Right forelimb (tissue), 1 donor: ENCODE measurements at places on chromosomes 5 and 9.
A peak's percentile ranks its signal among the peaks of the same experiment; 100 is the strongest.

DNA sequence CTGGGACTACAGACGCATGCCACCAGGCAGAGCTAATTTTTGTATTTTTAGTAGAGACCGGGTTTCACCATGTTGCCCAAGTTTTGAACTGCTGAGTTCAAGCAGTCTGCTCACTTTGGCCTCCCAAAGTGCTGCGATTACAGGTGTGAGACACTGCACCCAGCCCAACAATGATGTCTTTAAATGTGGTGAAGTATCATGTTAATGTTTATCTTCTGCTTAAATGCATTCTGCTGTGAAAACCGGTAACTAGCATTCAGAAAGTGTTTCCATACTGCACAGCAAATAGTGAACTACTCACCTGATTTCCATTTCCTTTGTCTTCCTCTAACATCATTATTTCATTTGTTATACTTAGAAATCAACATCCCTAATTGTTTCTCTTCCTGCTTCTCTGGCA is 264.0 kb upstream of the ITGA1 start:
- no peak for DNase-seq

DNA sequence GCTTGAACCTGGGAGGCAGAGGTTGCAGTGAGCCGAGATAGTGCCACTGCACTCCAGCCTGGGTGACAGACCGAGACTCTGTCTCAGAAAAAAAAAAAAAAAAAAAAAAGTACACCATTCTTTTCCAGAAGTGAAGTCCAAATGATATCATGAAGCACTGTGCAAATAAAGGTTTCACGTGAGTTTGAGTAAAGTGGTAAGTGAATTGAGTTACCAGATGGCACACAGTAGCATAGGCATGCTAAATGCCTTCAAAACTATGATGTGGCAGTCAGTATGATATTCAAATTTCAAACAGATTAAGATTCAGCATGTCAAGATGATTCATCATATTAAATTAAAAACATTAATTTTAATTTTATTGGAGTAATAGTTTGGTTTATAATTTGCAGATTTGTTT is 195.2 kb downstream of the TAF11L14 start:
- no peak for DNase-seq

DNA sequence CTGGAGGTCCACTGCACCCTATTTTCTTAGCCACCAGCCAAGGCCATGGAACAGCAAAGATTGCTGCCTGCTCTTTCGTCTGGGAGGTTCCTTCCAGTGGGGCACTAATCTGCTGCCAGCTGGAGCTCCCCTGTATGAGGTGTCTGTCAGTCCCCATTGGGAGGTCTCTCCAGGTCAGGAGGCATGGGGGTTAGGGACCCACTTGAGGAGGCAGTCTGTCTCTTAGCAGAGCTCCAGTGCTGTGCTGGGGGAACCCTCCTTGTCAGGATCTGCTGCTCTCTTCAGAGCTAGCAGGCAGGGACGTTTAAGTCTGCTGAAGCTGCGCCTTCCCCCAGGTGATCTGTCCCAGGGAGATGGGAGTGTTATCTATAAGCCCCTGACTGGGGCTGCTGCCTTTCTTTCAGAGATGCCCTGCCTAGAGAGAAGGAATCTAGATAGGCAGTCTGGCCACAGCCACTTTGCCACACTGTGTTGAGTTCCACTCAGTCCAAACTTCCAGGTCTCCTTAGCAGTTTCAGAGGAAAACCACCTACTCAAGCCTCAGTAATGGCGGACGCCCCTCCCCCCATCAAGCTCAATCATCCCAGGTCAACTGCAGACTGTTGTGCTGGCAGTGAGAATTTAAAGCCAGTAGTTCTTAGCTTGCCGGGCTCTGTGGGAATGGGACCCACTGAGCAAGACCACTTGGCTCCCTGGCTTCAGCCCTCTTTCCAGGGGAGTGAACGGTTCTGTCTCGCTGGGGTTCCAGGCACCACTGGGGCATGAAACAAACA is 317.7 kb downstream of the LRRC70 start:
- DNase-seq = no peak

DNA sequence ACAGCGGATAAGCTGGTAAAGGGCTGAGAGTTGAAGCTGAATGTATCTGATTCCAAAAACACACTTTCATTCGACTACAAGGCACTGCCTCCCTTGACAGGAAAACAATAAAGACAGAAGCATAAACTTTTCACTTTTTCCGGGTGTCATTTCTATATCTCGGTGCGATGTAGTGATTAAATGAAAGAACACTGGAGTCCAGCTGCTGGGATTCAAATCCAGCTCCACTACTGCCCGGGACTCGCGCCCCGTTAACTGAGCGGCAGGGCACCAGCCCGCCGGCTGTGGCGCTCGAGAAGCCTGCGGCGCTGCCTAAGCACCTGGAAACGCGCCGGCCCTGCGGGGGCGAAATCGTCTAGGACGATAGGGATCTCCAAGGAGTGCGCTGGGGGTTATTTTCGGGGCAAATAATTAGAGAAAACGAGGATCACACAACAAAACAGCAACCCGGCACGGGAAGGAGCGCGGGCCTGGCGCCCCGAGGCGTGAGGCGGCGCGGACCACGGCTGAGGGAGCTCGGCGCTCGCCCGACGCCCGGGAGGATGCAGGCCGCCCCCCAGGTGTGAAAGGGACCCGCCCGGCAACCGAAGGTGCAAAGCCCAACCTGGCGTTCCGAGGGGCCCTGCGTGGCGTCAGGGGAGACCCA is 837 bp downstream of the UIMC1 start:
- DNase-seq = peak; percentile 76

- DNase-seq = peak; percentile 56
Observed at GRCh38 chr5:55600497-55601203, 65.9 kb upstream of the PLPP1 start.

GRCh38 chr5:95930141-95930930 is 31.3 kb downstream of the ELL2 start:
- DNase-seq = no peak

DNA sequence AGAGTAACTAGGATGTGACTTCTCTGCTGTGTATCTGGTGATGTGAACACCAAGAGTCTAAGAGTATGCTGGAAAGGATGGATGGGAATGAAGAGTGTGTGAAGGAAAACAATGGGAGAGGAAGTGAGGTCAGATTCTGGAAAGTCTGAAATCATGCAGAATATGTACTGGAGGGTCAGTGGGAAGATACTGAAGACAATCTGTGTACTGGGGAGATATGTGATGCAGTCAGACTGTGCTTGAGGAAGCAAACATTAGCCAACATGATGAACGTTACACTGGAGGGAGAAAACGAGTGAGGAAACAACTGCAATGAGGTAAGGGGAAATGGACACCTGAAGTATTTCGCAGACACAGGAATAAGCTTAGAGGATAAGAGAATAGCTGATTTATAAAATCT is 105.7 kb downstream of the NR3C1 start:
- no peak for DNase-seq

DNA sequence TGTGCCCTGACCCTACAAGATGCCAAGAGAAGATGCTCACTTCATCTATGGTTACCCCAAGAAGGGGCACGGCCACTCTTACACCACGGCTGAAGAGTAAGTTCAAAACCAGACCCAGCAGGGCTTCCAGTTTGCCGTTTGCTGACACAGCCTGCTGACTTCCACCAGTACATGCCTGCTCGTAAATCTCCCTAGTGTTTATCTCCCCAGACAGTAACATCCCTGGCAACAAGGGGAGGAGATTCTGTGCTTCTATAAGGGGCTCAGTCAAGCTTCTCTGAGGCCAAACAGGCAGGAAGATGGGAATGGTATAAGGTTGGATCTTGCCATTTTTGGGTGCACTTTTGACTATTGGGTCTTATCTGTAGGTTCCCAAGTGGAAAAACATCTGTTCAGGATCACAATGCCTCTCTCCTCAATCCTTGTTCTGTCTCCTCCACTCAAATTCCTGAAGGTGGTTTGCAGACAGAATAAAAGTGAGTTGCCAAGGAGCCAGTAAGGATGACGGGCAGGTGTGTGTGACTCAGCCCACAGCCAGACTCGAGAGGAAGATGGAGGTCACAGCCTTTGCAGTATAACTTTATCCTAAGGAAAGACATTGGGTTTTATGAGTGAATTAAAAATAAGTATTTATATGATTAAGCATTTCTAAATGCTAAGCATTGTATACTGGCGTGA is 1.9 kb downstream of the MLANA start:
- DNase-seq = no peak

GRCh38 chr5:120463991-120464626 is at the start of gene PRR16:
PRR16 (plus strand) TSS chr5:120464300.
- peak; percentile 71 for DNase-seq

DNA sequence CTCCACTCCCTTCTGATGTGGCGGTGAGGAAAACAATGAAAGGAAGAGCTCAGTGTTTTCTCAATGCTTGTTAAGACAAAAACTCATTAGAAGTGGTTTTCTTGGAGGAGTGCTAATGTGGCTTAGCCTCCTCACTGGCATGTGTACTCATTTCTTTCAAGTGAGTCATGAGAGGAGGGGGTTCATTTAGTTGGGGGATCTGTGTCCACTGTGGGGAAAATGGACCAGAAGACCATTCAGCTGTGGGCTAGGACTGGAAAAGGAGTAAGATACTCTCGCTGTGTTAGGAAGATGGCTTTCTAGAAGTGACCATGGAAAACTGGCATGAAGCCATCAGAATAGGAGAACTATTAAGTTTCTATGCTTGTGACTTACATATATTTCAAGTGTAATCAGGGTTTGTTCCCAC is 23.5 kb downstream of the KLF9 start:
- no peak for DNase-seq

GRCh38 chr5:151637676-151638075 is 46.5 kb upstream of the FAT2 start:
- no peak for DNase-seq

DNA sequence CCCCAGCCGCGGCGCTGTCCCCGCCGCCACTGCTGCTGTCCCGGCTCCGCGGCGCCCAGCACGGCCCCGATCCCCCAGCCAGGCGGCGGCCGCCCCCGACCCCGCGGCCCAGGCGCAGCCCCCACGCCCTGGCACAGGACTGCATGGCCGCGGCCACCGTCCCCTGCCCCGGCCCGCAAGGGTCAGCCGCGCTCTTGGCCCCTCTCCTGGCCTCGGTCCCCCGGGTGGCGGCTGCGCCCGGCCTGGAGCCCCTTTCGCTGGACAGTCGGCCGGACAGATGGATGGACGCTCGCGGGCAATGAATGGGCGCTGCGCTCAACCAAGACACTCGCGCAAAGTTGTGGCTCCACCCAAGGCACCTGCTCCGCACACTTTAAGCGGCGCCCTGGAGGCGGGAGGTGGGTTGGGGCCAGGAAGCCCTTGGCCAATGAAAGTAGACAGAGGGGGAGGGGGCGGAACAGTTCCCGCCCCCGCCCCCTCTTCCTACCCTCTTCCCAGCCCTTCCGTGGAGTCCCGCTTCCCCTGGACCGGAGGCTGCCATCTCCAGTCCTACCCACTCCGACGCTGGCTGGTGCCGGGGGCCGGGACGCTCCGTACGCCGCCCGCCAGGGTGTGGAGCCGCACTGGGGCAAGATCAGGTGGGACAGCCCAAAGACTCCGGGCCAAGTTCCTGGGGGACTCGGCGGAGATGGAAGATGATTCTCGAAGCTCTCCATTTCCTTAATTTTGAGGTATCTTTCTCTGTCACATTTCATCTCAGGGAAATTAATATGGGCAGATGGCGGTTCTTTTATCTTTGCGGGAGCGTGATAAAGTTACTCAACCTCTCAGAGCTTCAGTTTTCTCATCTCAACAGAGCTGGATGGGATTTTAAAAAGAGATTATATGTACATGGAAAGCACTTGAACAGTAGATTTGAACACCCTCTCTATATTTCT is at the start of gene GLDC:
GLDC (minus strand) TSS at position 375 of the 938 bp plus-strand sequence; CDS start at position 145, 230 bp downstream.
- peak; percentile 46 for DNase-seq

GRCh38 chr9:77935211-77935610 is 96.4 kb downstream of the GNAQ start:
- no peak for DNase-seq

DNA sequence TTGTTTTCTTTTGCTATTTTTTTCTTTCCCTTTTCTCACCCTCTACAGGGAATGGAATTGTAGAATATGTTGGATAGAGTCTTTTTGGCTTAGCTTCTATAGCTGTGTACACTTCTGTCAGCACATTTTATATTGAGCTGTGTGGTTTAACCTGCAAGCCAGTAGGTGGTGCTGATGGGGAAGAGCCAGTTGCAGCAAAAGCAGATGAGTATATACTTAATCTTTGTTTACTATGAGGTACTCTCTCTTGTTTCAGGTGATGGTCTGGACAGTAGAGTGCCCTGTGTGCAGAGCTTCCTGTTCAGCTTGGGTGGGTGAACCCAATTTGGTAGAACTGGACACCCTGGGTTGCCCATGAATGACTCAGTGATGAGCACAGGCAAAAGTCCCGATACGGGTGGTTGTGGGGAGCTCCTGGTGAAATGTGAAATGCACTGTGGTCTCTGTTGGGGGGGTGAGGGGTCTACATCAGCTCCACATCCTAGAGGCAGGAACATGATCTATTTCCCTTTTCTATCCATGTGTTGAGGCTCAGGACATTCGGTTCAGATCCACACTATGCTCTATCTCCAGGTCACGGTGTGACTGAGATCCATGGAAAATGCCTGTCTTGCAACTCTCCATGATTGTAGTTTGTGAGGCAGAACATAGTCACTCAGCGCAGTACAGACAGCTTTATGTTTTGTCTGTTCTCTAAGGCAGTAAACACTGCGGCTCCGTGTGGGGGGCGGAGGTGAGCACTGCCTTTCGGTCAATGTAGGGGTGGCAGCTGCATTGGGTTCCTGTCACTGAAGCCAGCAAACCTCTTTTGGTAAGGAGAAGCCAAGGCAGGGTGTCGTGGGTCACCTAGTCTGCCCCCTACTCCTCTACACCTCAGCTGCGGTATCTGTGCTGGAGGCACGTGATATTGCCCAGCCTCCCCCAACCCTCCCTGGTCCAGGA is 353.2 kb downstream of the PRR16 start:
- DNase-seq = no peak

GRCh38 chr5:16550316-16550952 is 66.4 kb downstream of the RETREG1 start:
- DNase-seq = no peak

DNA sequence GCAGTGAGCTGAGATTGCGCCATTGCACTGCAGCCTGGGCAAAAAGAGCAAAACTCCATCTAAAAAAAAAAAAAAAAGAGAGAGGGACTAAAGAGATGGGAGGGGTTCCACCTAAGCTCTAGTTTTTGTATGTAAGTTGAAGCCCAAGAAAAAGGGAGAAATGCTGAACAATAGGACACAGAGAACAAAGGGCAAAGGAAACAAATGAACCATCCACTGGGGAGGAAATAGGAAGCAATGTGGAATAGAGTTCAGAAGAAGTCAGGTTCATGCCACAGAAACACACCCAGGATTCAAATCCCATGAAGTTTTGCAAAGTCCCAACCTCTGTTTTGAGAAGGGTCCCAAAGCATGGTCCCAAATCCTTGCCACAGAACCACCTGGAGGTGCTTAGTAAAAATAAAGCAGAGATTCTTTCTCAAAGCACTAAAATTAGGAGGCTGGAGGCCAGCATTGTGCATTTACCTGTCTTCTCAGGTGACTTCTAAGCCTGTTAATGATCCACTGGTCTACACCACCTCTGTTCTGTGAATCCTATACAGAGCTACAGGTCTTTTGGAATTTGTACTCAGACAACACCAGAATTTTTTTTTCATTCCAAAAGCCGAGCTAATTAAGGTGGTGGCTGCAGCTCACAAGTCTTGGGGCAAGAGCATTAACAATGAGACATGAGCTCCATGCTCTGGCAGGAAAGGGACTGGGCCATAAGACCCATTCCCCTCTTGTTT is 177.6 kb downstream of the DOCK8 start:
- no peak for DNase-seq
